Naive B cell (primary cell): ENCODE measurements at places on chromosomes 7 and 10.

DNA sequence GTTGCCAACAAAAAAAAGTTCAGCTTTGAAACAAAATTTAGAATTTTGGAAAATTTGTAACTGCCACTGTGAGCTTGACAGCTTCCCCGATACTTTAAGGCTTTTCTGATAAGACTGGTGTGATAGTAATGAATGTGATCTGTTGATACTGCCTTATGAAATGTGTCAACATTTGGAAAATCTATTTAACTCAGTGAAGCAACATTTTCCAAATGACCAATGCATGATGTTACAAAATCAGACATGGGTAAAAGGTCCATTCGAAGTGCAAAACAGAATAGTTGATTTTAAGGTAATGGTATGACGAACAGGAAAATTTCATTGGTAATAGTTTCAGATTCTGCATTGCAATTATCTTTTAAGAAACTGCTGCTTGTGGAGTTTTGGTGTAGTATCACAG is 175.4 kb downstream of the SEM1 start:
- H3K36me3 ChIP-seq = no peaks in the 10 kb centered on the region
- no peaks in the 10 kb centered on the region for H3K4me1 ChIP-seq
- no peak for DNase-seq
- H3K27me3 ChIP-seq = no peaks in the 10 kb centered on the region

DNA sequence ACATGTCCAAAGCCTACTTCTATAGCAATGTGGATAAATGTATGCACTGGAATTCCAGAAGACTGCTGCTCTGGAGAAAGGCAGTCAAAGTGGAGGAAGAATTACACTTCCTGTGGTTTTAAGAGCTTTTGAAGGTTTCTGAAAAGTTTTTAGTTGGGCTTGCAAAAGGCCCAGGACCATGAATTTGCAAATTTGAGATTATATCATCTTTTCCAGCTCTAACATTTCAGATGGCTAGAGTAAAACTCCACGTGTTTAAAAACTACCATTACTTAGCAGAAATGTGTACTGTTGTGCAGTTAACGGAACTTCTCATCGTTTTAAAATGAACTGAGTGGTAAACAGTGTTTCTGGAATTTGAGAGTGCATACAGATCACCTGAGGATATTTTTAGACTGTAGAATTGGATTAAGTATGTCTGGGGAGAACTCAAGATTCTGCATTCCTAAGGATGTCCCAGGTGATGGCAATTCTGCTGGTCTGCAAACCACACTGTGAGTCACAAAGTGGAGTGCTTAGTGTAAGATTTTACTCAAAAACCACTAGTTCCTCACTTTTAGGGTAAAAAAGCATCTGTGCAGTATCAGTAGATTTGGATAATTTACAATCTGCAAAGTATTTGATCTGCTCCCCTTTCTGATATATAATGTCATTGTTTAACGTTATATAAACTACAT is 32.9 kb upstream of the CCDC71L start:
- H3K27ac ChIP-seq = no peak overlapping the region
- no peak for DNase-seq
- H3K27me3 ChIP-seq = no peaks in the 10 kb centered on the region
- H3K36me3 ChIP-seq = no peaks in the 10 kb centered on the region
- H3K4me1 ChIP-seq = no peaks in the 10 kb centered on the region

DNA sequence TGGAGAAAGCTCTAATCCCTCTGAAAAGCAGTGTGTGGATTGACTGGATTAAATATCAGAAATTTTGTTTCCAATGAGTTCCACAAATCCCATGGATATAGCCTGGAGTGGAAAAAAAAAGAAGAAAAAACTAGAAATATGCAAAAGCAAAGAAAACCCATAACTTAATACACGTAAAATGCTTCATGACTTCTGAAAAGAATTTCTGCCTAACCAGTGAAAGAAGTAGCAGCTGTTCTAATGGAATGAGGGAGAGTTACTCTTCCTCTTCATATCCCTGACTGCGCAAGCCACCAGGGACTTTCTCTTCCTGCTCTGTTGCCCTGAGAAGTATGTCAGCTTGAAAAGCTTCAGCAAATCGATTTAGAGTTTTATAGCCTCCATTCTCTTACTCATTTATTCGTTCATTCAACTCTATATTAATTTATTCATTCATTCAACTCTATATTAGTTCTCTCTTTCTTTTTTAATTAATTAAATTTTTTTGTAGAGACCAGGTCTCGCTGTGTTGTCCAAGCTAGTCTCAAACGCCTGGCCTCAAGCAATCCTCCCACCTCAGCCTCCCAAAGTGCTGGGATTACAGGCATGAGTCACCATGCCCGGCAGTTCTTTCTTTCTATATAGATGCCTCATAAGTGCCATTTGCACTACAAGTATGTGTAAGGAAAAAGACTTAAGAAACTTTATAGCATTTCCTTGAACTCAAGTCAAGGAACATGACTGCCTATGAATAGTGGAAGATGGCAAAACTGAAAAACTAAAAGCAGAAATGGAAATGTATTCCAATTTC is 447.3 kb upstream of the NRP1 start:
- H3K27ac ChIP-seq = no peak overlapping the region
- no peak overlapping the region for H3K4me3 ChIP-seq
- H3K36me3 ChIP-seq = no peaks in the 10 kb centered on the region

DNA sequence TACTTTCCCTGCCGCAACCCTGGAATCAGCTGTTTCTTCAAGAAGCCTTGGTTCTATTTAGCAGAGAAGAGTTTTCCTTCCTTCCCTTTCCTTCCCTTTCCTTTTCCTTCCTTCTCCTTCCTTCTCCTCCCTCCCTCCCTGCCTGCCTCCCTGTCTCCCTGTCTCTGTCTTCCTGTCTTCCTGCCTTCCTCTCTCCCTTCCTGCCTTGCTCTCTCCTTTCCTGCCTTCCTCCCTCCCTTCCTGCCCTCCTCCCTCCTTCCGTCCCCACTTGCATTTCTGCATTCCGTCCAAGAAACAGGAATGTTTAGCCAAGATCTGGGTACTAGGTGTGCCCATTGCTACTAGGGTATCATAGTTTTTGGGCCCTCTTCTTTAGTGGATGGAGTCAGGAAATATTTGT is 21.9 kb downstream of the SND1 start:
- peaks cover 13% of the 10 kb centered on the region for H3K4me1 ChIP-seq
- no peaks in the 10 kb centered on the region for H3K27me3 ChIP-seq
- H3K36me3 ChIP-seq = peaks cover 13% of the 10 kb centered on the region
- no peak overlapping the region for H3K4me3 ChIP-seq

DNA sequence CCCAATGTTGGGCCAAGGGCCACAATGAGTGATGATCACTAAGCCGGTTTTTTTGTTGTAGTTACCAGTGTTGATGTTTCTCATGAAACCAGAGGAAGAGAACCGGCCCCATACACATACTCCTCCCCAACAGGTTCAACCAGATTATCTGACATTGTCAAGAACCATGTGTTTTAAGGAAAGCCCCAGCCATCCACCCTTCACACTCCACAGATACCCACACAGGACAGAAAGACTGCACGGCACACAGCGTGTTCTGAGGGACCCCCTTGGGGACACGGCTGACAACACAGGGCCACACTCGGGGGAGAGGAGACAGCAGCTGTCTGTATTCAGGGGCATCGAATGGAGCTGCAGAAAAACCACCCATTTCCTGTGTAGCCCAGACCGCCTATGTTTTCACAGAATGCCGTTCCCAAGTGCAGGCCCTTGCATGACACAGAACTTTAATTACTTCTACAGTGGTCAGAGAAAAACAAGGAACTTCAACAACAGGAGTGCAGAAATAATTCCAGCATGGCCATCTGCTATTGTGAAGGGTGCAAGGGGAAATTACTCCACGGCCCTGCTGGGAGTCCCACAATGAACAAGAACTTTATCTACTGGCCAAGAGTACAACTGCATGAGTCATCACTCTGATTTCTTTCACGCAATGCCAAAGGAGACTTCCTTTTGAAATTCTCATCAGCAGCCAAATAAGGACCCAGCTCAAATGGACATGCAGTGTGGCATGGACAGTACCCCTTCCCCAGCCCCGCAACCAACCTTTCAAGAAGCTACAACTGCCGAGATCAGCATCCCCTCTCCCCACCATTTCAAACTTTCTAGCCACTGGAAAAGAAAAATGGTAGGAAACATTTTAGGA is 2.3 kb downstream of the KLF6 start:
- peaks cover 39% of the 10 kb centered on the region for H3K36me3 ChIP-seq
- peak overlapping the region; percentile 97 for H3K27ac ChIP-seq
- no peaks in the 10 kb centered on the region for H3K27me3 ChIP-seq
- DNase-seq = peak; percentile 68
- H3K4me1 ChIP-seq = peaks cover 53% of the 10 kb centered on the region

- H3K27ac ChIP-seq = peak overlapping the region; percentile 86
- no peak for DNase-seq
- no peaks in the 10 kb centered on the region for H3K27me3 ChIP-seq
- H3K4me1 ChIP-seq = peaks cover 85% of the 10 kb centered on the region
- peak overlapping the region; percentile 85 for H3K4me3 ChIP-seq
Observed at GRCh38 chr10:5813091-5813340, 218 bp downstream of the GDI2 start.

GRCh38 chr10:35998026-35998425 is 355.9 kb upstream of the FZD8 start:
- H3K4me1 ChIP-seq = no peaks in the 10 kb centered on the region
- no peak overlapping the region for H3K4me3 ChIP-seq
- no peak for DNase-seq

DNA sequence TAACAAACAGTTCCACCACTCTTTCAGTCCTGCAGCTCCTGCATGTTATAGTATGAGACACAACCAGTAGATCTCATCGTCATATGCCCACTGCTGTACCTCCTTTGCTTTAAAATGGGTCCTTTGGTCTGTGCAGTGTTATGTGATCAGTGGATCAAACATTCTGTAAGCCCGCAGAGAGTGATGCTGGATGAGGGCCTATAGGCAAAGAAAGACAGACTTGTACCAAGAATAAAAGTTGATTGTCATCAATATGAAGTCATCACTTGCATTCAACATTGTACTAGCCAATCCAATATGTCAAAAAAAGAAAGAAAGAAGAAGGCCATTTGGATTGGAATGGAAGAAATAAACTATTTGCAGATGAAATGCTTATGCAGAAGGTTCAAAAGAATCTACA is 79.8 kb upstream of the PHYHIPL start:
- no peak overlapping the region for H3K27ac ChIP-seq
- no peak overlapping the region for H3K4me3 ChIP-seq
- no peak for DNase-seq
- no peaks in the 10 kb centered on the region for H3K27me3 ChIP-seq

GRCh38 chr10:126387931-126388911 is at the start of gene ADAM12:
ADAM12 (minus strand) TSS chr10:126388477; CDS start chr10:126388145, 332 bp downstream.
- H3K27ac ChIP-seq = no peak within 1 kb of the TSS
- H3K36me3 ChIP-seq = no peaks in the 10 kb centered on the region
- peaks cover 53% of the 10 kb centered on the region for H3K27me3 ChIP-seq
- DNase-seq = no peak
